AG04449 (cell line): ENCODE measurements at places on chromosomes 2 and 18.

DNA sequence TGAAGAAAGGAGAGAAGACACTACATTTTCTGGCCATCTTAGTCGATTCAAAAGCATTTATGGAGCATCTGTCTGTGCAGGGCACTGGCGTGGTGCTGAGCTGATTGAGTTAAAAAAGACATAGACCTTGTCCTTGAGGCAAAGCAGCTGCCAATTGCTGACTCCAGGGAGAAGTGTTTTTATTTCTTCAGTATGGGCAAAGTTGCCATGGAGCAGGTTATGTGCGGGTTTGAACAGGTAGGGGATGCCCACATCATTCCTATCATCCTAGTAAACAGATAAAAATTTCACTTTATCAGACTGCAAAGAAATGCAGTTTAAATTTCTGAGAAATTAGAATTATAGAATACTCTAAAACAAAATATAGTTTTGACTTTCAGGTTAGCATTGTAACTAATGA is 125.8 kb downstream of the NUP35 start:
- no peak for DNase-seq

- peak; percentile 58 for DNase-seq
These were observed 222.8 kb downstream of the SOX11 start for GRCh38 chr2:5914811-5915611.

DNA sequence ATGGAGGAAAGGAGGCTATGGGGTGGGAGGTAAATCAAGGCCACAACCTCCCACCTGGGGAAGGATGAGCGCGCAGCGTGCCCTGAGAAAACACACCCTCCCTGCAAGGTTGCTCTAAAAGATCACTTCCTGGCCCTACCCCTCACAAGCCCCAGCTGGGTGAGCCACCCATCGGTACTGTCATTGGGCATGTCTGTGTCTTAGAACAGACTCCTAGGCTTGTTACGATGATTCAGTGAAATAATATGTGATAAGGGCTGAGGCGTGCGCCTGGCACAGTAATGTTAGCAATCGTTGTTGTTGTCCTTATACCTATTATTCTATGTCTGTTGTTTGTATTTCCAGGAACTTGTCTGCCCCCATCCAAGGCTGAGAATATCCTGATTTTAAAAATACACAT is 175.1 kb downstream of the ZFP36L2 start:
- DNase-seq, result no peak

- no peak for DNase-seq
These were observed 8.8 kb downstream of the SLC39A6 start for GRCh38 chr18:36120297-36120696.

GRCh38 chr2:65536596-65536995 is 104.2 kb upstream of the SPRED2 start:
- no peak for DNase-seq

DNA sequence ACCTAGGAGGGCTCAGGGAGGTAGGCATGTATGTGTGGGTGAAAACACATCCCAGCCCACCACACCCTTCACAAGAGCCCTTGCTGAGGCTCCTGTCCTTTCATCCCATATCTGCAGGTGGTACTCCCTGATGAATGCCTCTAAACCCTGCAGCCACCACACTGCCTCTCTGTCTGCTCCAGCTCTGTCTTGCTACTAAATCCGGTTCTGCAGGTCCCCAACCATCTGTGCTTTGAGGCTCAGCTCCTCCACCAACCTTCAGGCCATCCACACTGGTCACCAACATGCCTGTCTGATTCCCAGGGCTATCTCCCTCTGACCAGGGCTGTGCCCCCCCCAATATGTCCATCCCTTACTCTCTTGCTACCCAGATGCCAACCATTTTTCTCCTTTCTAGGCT is 92.7 kb downstream of the BIN1 start:
- DNase-seq, result no peak

DNA sequence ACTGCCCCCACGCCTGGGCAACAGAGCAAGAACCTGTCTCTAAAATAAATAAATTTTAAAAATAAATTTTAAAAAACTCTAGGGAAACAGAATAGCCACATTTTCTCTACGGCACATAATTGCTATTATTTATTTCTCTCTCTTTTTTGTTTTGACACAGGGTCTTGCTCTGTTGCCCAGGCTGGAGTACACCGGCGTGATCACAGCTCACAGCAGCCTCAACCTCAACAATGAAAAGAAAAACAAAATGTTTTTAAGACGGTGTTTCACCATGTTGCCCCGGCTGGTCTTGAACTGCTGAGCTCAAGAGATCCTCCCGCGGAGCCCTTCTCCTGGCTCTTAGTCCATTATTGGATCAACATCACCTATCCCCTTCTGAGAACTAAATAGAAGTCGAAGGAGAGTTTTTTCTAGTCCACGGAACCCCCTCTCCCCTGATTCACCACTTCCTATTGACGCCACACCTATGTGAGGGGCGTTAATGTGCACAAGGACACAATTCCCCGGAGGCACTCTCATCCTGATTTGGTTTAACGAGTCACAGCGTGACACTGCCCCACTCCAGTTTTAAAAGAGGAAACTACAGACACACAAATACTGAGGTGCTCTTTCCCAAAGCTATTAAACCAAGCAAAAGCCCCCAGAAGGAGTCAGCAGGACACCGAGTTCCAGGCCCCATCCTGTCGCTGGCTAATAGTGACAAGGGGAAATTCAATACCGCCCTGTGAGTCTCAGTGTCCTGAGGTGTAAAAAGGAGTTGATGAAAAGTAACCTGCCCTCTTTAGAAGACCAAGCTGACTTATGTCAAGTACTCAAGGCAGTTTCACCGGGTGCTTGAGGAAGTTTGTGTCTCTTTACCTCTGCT is 1.1 kb downstream of the NPC1 start:
- DNase-seq, result no peak

DNA sequence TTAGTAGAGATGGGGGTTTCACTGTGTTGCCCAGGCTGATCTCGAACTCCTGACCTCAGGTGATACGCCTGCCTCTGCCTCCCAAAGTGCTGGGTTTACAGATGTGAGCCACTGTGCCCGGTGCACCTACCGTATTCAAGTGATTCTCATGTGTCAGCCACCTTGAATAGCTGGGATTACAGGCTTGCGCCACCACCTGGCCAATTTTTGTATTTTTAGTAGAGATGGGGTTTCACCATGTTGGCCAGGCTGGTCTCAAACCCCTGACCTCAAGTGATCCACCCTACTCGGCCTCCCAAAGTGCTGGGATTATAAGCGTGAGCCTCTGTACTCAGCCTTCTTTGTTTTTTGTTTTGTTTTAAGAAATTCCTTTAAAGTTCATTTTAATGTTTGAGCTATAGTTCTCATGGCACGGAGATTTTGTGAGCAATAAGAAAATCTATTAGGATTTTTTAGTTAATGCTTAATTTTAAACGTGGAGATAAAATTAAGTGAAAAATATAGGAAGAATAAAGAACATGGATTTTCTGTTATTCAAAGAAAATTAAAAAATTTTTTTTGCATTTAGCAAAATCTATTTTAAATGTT is 242.6 kb downstream of the PHLPP1 start:
- no peak for DNase-seq

DNA sequence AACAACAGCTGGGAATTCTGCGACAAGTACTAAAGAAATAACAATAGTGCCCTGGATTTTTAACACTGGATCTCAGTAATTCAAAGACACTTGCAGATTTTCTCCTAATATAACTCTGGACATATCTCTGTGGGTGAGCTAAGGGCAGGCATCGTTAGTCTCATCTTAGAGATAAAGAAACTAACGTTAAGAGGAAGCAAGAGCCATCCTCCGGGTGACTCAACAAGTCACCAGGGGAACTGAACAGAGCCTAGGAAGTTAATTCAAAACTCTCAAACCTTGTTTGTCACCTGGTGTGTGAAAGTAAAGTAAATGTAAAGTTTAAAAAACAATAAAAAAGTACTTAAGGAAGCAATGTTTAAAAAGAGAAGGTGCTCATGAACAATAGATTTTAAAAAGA is 41.6 kb upstream of the NRP2 start:
- DNase-seq, result no peak

- DNase-seq, result no peak
These were observed 126.8 kb downstream of the CDH20 start for GRCh38 chr18:61459896-61460648.

DNA sequence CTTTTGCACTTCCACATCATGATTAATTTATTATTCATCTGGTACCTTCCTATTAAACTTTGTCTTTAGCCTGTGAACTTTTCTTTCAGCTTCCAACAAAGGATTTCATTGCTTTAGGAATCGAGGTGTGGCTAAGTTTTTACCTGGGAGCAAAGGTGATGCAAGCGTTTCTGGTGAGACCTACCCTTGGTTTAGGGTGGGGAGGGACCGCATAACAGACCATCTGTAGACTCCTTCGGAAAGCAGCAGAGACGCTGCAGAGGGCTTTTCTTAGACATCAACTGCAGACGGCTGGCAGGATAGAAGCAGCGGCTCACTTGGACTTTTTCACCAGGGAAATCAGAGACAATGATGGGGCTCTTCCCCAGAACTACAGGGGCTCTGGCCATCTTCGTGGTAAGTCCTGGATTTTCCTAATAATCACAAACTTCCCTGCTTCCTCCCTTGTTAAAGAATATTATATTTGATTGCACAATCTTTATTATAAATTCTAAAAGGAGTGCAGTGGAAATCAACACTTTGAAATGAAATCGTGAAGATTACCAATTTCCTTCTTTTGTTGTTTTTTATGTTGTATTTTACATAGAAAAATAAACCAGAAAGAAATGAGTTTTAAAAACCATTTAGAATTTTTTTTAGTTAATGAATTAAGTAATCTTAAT is at the start of gene DSG3:
TSS of gene DSG3 (plus strand) at position 212 of the 662 bp plus-strand sequence. CDS start at position 349, 137 bp downstream.
- DNase-seq, result no peak

DNA sequence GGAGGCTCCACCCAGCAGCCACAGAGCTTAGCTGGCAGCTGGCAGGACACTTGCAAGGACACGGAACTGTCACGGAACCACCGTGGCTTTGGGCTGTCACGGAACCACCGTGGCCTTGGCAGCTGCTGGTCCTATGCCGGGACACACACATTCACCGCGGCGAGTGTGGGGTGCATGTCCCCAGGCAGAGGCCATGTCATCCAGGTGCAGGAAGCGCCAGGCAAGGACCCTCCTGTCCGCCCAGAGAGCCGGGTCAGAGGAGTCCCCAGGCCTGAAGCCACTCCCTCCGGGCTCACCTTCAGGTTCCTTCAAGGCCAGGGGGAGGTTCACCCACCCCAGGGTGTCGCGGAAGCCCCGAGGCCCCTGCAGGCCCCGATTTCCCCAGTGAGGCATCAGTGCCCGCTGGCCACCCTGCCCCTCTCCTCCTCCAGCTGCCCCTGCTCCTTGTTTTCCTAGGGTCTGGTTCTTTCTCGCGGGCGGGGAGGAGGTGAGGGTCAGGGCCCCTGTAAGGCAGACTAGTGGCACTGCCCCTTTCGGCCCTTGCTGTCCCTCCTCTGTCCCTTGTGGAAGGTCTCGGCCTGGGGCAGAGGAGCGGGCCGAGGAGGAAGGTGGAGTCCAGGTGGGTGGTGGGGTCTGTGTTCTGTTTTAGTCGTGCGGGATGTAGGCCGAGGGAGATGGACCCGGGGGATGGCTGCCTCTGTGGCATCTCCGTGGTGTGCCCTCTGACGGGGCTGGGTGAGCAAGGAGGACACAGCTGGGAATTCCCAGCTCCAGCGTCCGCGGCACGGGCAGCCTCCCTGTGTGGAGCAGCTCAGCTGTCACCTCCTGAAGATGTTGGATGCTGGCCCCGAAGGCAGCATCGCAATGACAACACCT is 60.6 kb downstream of the NFATC1 start:
- DNase-seq, result no peak

GRCh38 chr18:42392416-42392815 is 437.4 kb downstream of the PIK3C3 start:
- DNase-seq, result no peak

- DNase-seq, result no peak
These were observed 1651.8 kb downstream of the DPP10 start for GRCh38 chr2:116094196-116094595.

DNA sequence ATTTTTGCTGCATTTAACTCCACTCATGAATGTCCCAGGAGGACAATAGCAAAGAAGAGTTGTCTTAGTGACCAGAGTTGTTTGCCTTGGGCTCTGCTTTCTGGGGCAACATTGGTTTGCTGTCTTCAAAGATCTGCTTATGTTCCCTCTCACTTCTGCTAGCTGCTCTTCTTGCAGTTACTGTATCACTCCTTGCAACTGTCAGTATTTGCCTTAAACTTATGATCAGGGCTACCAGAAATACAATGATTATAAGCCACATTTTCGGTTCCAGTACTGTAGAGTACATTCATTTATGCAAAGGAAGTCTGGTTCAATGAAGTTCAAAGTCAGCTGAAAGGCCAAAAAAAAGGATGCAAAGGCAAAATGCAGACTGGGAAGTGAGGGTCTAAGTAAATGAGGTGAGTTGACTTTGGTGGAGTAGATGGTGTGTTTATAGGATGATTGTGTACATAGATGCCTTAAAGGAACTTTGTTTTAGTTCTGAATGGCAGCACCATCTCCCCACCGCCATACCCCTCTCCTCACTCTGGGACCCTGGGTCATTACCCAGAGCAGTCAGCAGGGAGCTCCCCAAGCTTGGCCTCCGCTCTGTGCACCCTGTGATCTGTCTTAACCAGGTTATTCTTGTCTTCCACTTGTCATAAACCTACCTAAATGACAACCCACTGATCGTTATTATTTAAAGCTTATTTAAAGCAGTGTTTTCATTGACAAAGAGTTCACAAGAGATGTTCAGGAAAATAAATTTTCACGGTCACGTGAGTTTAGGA is 236.0 kb downstream of the DOK6 start:
- no peak for DNase-seq

DNA sequence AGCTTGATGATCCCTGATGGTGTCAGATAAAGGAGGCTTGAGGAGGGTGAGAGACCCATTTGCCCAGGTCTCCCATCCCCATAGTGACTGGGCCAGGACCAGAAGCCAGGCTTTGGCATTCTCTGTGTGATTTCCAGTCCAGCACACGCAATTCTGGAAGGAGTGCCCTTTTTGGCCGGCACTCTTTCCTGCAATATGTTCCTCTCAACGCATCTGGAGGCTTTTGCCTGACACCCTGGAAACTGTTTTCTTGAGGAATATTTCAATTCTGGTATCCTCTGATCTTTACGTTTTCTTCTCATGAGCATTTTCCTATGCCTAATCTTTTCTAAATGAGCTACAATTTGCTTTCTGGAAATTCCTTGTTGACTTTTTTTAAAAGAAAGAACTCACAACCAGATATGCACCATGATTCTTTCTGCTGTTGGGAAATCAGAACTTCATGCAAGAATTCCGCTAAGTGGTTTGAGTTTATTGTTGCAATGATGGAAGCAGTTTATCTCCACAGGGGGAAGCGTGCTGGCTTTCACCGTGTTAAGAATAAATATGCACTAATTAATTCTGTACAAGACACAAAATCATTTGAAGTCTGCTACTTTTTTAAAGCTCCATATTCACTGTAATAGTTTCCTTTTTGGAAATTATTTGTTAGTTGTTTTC is 143.7 kb downstream of the NAPG start:
- no peak for DNase-seq

DNA sequence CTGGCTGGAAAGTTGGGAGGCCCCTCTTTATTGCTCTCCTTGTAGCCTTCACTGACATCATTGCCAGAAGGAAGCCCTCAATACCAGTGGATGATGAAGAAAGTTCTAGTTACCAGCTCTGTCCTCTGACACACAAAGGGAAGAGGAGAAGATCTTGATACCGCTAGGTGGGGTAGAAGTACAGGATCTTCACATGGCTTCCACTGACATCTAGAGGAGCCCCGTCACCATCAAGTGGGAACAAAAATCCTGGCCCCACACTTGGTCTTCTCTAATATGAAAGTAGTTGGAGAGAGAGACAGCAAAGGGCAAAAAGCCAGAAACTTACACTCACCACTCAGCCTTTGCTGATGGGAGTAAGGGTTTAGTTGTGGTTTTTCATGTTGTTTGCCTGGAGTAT is 12.4 kb downstream of the XIRP2 start:
- no peak for DNase-seq
